ENCODE measurements at places on chromosomes 2 and 18.

- DNase-seq = no peak
Measured at GRCh38 chr2:67952066-67952465, 110.7 kb downstream of the C1D start.

DNA sequence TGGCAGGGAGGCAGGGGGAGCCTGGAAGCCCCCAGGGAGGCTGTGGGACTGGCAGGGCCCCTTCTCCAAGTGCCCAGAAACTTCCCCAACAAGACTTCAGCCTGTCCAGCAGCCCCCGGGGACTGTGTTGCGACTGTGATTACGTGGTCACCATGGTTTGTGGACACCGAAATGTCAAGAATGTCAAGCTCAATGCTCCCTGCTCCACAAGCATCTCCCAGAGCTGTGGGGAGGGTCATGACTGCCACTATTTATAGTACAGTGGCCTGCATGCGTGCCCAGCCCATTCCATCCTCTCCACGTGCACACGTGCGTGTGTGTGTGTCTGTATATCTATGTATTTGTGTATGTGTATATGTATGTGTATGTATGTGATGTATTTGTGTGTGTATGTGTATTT lies 93.8 kb upstream of the MBOAT2 start:
- DNase-seq = peak; percentile 22

- DNase-seq = no peak
Measured at GRCh38 chr18:56645415-56646016, 5.6 kb upstream of the WDR7 start.

DNA sequence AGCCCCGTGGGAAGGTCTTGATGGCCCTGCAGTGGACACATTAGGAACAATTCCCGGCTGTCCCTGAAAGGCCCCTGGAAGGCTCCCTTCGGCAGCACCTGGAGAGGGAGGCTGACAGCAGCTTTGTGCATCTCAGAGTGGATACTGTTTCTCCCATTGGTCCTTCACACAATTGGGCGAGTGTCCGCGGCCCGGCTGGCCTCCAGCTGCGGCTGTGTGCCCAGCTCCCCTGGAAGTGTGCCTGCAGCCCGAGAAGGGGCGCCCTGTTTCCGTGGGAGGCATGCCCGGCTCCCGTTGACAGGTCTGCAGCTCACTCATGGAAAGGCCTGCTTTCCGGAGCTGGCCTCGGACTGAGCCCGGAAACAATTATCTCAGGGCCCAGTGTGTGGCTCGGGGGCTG lies 103.7 kb downstream of the LPIN1 start:
- DNase-seq = no peak

DNA sequence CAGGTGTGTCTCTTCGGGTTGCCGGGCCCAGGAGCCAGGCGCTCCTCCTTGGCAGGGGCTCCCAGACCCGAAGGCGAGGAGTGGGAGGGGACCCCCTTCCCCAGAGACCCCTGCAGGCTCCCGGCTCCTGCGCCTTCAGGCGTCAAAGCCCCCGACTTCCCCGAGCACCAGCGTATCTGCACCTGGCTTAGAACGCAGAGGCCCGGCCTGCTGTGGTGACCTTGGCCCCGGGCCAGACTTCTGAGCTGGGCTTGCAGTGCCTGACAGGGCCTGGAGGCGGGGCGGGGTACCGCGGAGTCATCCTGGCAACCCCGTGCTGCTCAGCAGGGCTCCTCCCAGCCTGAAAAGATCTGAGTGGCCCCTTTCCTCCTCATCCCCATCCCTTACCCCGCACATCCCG lies 27.0 kb downstream of the SKA1 start:
- peak; percentile 49 for DNase-seq

DNA sequence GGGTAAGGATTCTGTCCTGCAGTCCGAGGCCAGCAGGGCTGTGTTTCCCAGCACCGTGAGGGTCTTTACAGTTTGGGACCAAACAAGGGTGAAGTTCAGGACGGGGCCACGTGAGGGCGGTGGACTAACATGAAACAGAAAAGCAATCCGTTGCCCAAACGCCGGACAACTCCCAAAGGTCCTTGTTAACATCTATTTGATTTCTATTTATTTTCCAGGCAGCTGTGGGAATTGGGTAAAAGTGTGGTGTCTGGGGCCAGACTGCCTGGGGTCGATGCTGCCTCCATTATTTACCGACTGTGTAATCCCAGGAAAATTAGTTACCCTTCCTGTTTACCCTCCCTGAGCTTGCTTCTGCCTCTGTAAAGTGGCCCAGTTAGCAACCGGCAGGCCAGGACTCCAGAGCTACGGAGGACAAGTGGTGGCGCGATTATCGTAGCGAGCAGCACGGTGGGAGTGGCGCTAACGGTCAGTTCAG lies 66.3 kb upstream of the TCF7L1 start:
- DNase-seq = peak; percentile 86

DNA sequence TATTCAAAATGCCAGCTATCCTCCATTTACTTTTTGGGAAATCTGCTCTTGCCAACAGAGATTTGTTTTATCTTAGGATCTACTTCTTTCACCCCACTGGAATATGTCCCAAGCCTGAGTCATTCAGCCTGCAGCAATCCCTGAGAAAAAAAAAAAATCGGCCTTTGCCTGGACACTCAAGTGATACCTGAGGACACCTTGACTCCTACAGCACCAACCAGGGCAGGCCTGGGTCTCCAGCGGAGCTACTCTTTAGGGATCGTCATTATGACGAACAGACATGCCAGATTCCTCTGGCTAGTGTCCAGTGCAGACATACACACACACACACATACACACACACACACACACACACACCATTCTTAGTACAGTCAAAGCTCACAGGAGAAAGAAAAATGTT lies 2.2 kb upstream of the UGT1A6 start:
- DNase-seq = peak; percentile 75

- DNase-seq = no peak
Measured at GRCh38 chr2:22513563-22513962, 871.4 kb upstream of the KLHL29 start.

DNA sequence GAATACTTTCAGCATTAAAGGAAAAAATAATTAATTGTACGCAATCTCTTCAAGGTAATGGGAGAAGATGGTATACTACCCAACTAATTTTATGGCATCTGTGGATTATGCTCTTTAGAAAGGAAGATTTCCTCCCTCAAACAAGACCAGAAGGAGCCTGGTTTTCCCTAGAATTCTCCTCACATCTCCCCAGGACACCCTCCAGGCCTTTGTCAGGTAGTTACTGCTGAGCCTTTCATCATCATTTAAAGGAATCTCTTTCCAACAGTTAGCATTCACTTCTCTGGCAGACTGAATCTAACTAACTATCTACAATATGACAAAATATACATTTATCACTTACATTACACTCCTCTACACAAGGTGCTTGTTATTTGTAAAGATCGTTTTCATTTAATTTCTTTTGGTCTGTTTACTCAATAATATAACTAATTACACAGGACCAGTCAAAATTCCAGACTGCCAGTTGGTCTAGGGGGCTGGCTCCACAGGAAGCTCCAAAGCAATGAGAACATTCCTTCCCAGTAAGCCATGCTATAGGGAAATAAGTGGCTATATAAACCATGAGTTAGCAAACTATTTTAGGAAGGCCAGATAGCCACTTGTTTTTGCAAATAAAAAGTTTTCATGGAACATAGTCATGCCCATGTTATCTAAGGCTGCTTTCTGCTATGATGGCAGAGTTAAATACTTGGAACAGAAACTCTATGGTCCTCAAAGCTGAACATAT lies 19.1 kb downstream of the ZNF24 start:
- DNase-seq = no peak

DNA sequence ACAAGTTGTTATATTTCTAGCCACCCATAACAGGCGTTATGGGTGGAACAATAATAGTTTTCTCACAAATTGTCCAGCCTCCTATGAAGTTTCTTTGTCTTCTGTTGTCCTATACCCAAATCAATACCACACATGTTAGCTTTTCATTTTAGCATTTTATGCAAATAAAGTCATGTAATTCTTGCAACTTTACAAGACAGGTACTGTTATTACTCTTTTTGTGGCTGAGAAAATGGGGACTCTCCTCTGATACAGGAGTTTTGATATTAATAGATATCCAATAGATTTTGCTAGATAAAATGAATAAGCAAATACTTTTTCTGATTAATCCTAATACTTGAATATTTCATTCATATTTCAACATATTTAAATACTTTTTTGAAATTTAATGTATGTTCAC lies 151.0 kb downstream of the PMAIP1 start:
- DNase-seq = no peak

- DNase-seq = no peak
Measured at GRCh38 chr18:69265656-69266055, 135.0 kb upstream of the DOK6 start.

GRCh38 chr2:63658176-63658968 lies 69.6 kb downstream of the MDH1 start:
- peak; percentile 5 for DNase-seq

GRCh38 chr2:64979744-64980143 lies 9.5 kb upstream of the SLC1A4 start:
- DNase-seq = no peak

GRCh38 chr18:26460449-26461091 lies 87.8 kb downstream of the KCTD1 start:
- DNase-seq = no peak

- no peak for DNase-seq
Measured at GRCh38 chr2:109369671-109370191, 240.7 kb downstream of the SH3RF3 start.

DNA sequence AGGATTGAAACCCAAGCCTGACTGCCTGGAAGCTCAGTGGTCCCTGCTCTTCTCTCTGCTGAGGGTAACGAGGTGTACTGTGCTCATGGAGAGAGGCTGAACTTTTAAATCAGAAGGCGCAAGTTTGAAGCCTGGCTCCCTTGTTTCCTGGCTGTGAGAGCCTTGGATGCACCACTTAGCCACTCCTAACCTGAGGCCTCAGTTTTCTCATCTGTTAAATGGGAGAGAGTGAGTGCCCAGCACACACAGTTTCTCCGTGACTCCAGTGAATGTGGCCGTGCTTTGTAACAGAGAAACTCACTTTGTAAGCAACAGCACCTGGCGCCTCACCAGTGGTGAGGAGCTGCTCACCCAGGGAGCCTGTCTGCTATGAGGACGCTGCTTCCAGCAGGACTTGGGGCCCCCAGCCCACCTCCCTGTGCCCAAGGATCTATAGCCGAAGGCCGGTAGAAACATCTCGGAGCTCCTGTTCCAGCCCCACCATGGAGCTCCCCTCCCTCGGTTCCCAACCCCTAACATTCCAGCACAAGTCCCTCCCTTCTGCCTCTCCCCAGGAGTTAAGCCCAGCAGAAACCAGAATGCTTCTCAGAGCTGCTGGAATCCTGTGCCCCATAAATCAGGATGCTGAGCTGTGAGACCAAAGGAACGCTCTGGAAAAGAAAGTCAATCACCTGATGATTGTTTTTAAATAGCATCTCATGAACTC lies 20.3 kb upstream of the KCNK3 start:
- no peak for DNase-seq

DNA sequence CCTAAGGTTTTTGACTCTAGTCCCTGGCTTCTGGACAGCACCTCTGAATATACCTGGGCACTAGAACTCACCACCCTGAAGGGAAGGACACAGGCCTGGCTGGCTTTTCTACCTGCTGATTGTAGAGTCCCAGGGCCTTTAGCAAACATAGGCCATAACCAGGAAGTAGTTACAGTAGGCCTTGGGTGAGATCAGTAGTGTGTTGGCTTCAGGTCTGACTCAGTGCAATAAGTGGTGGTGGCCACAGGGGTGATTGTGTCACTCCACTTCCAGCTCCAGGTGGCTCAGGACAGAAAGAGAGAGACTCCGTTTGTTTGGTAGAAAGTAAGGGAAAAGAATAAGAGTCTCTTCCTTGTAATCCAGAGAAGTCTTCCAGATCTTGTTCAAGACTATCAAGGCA lies 101.7 kb upstream of the LGALSL start:
- DNase-seq = no peak

All from thyroid gland (tissue), 4 donors.